ENCODE measurements at places on chromosomes 5 and 9.

DNA sequence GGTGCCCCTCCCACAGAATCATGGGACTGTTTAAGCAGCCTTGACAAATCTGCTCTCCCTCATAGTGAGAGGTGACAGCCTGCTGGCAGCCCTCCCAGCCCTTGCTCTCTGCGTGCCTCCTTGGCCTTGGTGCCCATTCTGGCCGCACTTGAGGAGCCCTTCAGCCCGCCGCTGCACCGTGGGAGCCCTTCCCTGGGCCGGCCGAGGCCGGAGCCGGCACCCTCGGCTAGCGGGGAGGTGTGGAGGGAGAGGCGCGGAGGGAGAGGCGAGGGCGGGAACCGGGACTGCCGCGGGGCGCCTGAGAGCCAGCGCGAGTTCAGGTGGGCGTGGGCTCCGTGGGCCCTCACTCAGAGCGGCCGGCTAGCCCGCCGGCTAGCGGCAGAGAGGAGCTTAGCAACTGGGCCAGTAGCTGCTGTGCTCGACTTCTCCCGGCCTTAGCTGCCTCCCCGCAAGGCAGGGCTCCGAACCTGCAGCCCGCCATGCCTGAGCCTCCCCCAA, 125.9 kb upstream of the MYO10 start:
- no peak for DNase-seq

DNA sequence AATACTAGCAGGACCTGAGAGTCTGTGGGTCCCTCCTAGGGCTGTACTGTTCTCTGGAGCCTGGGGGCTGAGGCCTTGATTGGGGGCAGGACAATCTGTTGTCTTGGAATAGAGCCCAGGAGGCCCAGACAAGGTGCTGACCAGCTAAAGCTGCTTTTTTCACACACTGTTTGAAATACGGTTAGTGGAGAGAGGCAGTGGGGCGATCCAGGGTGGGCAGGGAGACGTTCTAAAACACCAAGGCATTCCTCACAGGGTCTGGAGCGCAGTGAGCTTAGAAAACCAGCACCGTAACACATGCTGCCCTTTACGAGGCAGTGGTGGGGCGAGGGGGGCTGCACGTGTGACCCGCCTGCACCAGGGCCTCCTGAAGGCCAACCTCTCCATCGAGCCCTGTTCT, 55.1 kb downstream of the EHMT1 start:
- DNase-seq, result no peak

DNA sequence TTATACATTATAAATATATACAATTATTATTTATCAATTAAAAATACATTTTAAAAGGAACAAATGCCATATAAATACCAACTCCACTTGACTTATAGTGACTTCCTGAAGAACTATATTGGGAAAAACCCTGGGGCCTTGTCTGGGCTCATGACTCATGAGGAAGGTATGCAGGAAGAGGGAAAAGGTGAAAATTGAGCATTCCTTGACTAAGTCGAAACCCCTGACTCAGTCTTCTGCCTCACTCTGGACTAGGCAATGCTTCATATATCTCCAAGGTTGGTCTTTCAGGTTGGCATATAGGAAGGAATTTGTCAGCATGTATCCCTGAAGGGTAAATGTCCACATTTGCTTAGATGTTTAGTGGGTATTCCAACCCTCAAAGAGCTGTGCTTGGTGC, 78.5 kb downstream of the SH3TC2 start:
- DNase-seq, result no peak

- DNase-seq, result no peak
Measured at GRCh38 chr9:79080536-79080935, 491.2 kb upstream of the TLE4 start.

DNA sequence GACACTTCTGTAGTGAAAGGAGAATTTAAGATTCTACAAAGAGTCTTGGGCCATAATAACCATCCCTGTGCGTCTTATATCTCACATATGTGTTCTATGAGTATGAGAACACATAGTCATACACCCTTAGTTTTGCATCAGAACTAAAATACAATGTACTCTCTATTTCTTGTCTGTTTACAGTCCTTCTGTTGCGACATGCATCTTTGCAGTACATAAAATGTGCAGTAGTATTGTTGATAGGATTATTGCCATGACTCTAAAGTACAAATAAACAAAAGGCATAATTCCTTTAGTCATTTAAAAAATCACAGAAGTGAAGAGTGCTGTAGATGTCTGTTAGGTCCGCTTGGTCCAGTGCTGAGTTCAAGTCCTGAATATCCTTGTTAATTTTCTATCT, 201.9 kb downstream of the NR3C1 start:
- no peak for DNase-seq

- DNase-seq, result no peak
Measured at GRCh38 chr5:30878746-30879145, 314.7 kb upstream of the CDH6 start.

DNA sequence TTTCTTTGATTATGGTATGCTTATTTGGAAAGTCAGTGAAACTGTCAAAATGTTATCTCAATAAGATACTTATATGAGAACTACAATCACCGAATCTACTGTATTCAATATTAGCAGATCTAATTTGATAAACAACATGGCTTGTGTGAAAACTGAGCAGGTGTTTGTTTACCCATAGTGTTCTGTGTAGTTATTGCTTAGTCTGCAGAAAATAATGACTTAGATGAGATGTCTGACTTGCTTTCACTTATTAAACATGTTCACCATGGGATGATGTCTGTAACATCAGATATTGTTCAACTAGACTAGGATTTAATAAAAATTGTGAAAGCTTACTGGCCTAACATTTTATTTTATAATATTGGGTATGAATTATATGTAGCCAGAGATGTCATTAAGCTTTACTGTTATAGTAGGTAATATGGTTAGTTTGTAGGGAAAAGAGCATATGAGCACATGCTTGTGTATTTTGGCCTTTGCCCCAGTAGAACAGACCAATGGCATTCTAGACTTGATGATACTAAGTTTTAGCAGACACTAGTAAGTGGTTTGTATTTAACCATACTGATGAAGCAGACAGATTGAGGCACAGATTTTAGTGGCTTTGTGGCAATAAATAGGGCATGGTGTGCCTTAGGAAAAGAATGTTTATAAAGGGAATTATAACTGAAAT, 16.4 kb downstream of the SUB1 start:
- no peak for DNase-seq

DNA sequence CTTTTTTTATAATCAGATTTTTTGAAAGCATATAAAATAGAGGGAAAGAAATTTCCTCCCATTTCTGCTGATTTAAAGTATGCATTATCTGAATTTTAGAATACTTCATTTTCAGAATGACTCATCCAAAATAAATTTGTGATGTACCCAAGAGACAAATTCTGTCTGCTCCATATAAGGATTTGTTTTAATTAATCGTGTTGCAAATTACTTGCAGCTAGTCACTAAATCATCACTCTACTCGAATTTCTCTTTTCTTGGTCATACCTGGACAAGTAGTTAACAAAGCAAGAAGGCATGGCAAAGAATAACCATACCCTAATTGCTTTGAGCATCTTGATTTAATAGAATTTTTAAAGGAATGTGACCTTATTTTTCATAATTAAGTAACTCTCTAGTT, 284.1 kb upstream of the GRAMD2B start:
- DNase-seq, result no peak

DNA sequence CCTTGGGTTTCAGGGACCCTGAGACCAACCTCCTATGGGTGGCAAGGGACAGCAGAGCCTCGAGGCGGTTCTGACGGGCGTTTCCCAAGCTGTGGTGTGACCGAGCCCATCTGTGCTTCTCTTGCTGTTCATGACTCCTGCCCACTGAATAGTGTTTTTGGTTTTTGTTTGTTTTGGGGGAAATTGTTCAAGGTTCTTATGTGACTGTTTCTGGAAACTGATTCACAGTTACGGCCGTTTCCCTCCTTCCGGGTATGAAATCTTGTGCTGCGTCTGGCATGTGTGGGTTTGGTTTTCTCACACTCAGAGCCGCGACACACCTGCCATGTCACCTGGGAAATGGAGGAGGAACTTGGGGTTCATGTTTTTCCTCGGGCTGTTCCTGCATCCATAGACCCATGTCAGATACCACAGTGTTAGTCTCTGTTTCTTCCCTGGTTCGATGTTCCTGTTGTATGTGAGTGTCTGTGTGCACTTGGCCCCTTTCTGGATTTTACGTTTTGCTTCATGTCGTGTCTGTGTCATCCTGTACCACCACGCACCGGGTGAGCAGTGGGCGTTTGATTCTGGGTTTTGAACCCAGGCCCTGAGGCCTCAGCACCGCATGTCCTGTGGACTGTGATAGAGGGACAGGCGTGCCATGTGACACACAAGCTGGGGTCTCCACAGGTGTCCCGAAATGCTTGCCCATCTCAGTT, 28.8 kb downstream of the FBXW5 start:
- DNase-seq, result no peak

GRCh38 chr5:78843436-78843835, 141.7 kb downstream of the ARSB start:
- DNase-seq, result no peak

DNA sequence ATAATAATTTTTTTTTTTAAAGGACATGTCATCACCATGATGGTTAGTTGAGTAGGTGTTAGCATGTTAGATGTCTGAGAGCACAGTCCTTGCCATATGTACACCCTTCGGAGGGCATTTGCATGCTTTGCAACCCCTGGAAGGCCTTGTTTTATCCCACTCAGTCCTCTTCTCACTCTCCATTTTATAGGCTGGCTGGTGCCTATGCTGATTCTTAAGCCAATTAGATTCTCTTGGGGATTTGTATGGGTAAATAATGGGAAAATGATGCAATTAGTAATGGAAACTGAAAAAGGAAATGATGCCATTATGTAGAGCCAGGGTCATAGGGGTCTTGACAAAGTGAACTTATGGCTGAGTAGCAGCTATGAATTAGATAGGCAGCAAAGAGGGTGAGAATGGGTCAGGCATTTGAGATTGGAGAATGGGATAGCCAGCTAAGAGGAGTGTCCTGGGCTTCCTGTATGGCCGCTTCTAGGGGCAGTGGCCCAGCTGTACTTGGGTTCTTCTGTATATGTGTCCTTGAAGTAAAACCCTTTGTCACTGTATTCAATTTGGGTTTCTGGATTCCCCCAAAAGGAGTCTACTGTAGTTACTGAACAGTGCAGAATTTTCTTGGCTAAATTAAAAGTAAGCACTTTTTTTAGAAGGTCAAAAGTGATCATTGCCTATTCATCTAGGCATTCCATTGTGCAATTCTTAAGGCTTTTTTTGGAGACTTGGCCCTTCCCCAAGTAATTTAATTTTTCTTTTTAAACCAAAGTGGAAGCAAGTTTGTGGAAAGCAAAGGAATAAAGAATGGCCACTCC, 31.6 kb downstream of the LRRTM2 start:
- DNase-seq, result no peak

- DNase-seq, result no peak
Measured at GRCh38 chr9:35464141-35465025, 25.5 kb upstream of the RUSC2 start.

DNA sequence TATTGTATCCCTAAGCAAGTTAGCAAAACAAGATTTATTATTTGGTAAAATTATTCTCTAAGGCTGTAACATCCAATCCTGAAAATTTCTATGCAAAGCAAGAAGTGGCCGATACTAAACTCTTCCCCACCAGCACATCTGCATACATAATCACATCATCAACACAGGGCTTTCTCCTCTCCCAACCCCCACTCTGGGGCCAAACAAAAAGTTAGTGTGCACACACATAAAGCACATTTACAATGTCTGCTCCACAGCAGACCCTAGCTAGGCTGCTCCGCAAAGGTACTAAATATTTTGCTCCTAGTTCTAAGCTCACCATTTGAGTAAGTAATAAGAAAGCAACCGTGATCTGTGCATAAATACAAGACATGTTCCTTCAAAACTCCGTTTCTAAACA, 3.6 kb downstream of the RNF130 start:
- DNase-seq, result no peak

DNA sequence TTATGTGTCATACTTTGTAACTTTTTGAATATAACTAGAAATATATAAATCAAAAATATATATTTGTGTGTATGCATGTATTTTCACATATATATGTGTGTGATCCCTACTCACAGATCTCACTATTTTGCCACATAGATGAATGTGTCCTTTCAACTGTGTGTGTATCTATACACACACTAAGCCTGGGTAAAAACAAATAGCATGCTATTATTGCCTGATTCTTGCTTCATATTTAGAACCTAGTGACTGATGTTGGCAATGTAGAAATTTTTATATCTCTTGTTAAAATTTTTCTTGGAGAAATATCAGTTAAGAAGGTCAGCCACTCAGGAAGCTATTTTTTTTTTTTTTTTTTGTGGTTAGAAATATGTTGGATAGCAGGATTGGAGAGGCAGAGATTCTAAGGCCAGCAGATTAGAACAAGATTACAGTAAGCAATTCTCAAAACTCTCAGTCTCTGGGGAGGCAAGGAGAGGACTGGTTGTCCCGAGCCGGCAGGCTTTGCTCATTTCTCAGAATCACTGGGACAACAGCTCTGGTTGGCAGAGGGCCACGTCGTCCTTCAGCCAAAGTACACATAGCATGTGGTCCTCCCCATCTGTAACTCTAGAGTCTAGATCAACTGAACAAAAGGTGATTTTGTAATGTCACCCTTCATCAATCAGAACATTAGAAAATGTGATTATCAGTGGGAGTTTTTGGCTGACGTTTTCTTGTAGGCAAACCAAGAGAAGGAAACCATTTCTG, 19.7 kb downstream of the C6 start:
- no peak for DNase-seq

- no peak for DNase-seq
Measured at GRCh38 chr5:17203329-17204132, 13.9 kb upstream of the BASP1 start.

DNA sequence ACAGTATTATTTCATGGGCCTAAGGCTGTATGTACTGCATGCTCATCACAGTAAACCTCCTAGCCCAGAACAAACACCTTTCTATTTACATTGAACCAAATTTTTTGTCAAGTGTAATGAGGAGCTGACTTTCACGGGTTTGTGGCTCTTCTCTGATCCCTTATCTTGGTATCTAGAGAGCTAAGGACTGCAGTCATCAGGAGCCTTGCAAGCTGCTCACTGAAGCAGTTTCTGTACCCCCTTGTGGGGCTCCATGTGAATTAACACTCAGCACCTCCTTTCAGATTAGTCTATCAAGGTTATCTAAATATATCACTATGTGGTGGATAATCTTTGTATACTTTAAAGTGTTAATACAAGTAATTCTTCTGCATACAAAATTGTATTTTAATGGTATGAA, 108.2 kb downstream of the AUH start:
- DNase-seq, result peak; percentile 8

- DNase-seq, result no peak
Measured at GRCh38 chr9:91066042-91066415, 264.4 kb downstream of the SYK start.

GRCh38 chr9:126614455-126615244, 922 bp downstream of the LMX1B start:
- no peak for DNase-seq

DNA sequence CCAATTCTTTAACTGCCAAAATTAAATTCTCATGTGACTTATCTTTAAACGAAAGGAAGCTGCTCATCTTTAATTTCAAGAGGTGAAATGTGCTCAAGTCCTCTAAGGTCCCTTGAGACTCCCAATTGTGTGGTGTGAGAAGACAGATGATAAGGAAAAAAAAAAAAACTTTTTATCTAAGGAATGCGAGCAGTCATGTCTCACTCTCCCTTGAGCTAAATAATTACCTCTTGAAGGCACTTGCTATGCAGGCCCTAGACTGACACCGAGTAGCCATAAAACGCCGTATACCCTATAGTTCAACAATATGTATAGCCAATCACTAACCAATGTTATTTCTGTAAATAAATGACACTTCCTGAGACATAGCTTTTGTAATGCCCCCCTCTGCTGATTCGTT, 1.5 kb upstream of the DTWD2 start:
- no peak for DNase-seq

GRCh38 chr9:109730228-109730627, 49.8 kb upstream of the PALM2AKAP2 start:
- no peak for DNase-seq

GRCh38 chr9:19597176-19597575, 188.4 kb downstream of the ACER2 start:
- no peak for DNase-seq
